ENCODE measurements at places on chromosomes 1 and 21.

GRCh38 chr1:175471039-175471800 is 272.2 kb downstream of the TNR start:
- no peak for DNase-seq

GRCh38 chr1:217010253-217010652 is 287.0 kb upstream of the ESRRG start:
- no peak for DNase-seq

DNA sequence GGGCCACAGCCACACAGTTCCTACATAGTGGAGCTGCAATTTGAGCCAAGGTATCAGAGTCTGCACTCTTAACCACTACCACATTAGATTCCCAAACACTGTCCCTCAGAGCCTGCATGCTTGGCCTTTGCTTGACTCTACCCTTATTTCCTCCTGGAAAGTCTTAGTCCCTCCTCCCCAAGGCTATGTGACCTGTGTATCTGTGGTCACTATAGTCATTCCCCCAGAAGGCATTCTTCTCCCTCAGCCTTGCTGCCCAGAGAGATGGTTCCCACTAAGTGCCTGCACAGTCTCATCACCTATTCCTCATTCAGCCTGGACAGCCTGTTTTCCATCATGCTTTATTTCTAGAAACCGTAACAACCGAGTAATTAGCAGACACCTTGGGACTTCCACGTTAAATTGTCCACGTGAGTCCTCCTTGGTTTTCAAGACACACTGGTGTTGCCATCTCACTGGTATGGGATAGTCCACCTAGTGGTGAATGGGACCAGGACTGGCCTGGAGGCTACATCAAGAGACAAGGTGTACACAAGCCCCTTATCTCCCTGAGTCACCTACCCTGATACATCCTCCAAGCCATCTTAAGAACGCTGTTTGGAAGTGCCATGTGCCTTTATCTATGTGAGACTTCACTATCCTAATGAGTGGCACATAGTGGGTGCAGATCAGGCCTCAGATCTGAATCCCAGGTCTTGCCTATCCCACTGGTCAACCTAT is 3.8 kb upstream of the ZNF648 start:
- no peak for DNase-seq

DNA sequence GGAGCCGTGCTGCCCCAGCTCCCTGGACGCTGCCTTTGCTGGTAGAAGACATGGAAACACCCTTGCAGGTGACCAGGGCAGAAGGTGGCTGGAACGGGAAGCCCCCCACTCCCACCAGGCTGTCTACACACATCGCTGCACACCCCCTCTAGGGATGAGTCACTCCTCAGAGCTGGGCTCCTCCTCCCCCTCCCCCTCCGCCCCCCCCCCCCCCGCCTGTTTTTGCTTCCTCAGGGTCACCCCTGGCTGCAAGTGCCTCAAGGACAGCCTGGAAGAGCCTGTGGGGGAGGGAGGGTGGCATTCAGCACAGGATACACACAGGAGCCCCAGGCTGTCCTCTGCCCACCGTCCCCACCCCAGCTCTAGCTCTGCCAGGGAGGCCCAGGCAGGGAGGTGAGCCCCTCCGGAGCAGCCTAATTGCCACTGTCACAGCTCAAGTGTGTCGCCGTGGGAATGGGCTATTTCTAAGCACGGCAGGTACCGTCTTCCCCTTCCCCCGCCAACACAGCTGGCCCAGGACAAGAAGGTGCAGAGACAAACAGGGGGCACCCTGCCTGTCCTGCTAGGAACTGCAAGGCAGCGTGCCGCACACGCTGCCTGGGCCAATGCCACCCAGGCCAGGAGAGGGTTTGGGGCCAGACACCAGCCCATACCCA is 2.5 kb downstream of the FNDC10 start:
- DNase-seq = no peak

- DNase-seq = no peak
Measured at GRCh38 chr1:27428316-27429028, 36.0 kb downstream of the GPR3 start.

DNA sequence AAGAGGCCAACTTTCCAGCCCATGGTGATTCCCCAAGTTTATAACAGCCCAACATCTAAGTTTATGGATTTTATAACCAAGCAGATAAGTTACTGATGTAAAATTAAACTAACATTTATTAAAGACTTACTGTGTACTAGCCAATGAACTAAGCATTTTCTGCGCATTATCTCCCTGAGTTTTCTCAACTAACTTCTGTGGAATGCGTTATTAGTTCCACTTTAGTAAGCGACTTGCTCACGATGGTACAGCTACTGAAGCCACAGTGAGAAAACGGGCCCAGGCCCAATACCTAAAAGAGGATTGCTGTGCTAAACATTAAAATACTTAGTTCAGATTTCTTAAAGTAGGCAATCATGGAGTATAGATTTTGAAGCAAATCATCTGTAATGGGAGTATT is 61.0 kb downstream of the ZBTB18 start:
- DNase-seq = no peak
